ENCODE measurements at places on chromosomes 4 and X.

DNA sequence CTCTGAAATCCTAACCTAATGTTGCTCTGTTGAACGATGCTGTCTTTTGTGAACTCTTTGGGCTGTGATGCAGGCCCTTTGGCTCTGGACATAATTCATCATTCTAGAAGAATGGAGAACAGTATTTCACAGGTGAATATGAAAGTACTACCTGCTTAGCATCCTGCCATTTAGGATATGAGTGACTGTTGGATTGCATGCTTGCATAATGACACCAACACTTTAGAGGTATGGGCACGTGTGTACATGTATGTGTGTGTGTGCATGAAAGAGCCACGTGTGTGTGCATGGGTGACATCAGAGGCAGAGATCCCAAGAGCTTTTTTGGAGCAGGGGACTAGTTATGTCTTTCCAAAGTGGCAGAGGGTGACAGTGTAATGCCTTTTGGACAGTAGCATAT is 70.2 kb upstream of the ZNF518B start:
- DNase-seq, result no peak

- no peak for DNase-seq
These were observed 177.3 kb upstream of the STK26 start for GRCh38 chrX:131845771-131846170.

GRCh38 chrX:108246304-108246954 is 154.9 kb downstream of the ATG4A start:
- DNase-seq, result no peak

- no peak for DNase-seq
These were observed 201.5 kb upstream of the FAM241A start for GRCh38 chr4:111943796-111944203.

- no peak for DNase-seq
These were observed 113.8 kb upstream of the RBPJ start for GRCh38 chr4:26206999-26207398.

DNA sequence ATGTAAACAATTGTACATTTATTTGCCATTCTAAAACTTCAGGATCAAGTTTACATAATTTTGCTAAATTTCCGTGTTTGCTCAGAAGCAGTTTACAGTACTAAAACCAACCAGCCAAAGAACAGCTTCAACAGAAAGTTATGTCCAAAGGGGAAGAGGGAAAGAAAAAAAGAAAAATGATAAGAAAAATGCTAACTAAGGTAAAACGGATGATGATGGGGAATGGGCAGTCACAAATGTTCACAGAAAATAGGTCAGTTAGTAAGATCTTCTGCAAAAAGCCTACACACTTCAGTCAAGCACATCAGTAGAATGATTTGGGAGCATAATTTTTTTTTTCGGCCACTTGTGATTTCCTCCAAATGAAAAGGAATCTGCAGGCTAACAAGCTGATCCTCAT is 6.3 kb upstream of the COX18 start:
- no peak for DNase-seq

DNA sequence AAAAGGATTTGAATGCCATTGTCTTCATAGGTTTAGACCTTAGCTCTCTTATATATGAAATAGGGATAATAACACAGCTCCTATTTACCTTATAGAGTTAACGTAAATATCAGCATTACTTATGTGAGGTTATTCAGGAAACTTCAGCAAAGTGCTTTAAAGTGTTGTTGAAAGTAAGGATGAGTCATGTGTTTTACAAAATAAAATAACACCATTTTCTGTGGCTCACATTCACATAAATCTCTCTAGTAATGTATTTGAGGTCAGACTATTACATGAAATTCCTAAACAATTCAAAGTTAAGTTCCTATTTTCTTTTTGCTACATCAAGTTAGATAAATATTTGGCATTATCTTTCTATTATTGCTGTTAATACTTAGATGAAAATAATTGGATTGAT is 2.9 kb downstream of the GNRHR start:
- no peak for DNase-seq

- DNase-seq, result no peak
These were observed 794.7 kb downstream of the RAB28 start for GRCh38 chr4:12689457-12689856.

DNA sequence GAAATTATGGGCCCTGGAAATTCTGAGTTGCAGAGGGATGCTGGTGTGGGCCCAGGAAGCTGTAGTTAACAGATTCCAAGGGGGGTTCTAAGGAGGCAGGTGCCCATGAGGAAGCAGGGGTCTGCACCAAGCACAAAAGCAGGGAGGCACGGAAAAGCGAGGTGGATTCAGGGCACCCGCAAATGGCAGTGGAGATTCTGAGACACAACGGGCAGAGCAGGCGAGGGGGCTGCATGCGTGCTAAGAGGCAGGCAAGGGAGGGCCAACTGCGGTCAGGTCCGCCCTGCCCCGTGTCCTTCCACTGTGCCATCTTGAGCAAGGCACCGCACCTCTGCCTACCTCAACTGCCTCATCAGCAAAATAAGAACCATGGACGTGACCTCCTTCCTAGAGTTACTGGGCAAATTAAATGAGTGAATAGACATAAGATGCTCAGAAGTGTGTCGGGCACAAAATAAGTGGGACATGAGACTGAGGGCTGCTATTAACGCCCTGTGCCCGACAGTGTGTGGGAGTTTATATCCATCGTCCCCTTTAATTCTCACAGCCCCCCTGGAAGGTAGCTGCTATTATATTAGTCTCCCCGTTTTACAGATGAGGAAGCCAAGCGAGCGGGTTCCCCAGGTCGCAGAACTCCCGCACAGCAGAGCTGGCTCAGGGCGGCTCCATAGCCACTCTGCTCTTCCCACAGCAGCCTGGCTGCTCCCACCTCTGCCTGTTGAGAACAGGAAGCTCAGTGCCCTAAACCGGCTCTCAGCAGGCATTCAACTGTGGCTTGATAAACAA is 67.6 kb downstream of the PPP2R2C start:
- DNase-seq, result no peak

GRCh38 chr4:138111462-138112000 is 130.6 kb downstream of the SLC7A11 start:
- DNase-seq, result no peak

GRCh38 chr4:10011277-10011676 is 10.0 kb downstream of the SLC2A9 start:
- DNase-seq, result no peak

DNA sequence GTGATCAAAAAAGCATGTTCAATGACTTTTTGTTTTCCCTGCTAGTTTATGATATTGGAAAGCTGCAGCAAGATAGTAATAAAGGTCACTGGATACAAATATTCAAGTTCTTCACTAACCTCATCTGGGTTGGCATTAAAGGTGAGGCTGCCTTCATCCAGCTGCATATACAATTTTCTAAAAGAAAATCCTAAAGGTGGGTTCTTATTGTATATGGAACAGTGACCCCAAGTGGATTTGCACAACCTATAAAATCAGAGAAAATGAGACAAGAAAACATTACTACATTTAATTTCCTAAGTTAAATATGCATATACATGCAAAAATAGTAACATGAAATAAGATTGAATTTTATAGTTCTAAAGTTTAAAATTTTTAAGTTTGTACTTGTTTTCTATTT is 23.9 kb downstream of the FBXO8 start:
- no peak for DNase-seq

GRCh38 chrX:24482823-24483415 is 17.8 kb downstream of the PDK3 start:
- DNase-seq, result no peak
